Spleen (tissue), 13 donors: ENCODE measurements at places on chromosomes 5 and 9. TPM values are rescaled to one million over a fixed set of nuclear protein-coding genes. Genes with fewer than 3 reads are reported as not detected.

GRCh38 chr5:179734536-179735164 is 2.0 kb downstream of the MAML1 start:
- no peak for DNase-seq

DNA sequence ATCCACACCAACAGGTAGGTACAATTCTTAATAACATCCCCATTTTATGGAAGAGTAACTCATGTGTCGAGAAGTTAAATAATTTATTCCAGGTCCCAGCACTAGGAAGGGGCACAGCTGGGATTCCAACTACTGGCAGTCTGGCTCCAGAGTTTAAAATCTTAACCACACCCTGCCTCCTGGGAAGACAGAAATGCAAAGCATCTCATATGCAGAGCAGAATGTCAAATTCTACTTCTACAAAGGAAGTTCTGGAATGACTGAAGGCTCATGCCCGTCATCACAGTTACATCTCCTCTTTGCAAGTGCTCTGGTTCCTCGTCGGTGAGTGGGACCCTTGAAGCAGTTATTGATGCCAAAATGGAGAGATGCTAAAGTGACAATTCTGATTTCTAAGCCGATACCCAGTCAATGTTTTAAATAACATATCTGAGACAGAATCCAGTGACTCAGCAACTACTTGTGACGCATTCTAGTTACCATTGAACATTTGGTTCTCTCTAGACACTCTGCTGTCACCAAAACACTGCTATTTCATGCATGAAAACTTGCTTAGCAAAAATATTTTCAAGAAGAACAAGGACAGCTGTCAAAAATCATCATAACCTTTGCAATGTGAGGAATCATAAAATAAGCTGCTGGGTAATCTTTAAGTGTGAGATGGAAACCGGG is 412.7 kb downstream of the CTNND2 start:
- DNase-seq: no peak

The SUSD1 gene
- total RNA-seq: 18.0 TPM

DNA sequence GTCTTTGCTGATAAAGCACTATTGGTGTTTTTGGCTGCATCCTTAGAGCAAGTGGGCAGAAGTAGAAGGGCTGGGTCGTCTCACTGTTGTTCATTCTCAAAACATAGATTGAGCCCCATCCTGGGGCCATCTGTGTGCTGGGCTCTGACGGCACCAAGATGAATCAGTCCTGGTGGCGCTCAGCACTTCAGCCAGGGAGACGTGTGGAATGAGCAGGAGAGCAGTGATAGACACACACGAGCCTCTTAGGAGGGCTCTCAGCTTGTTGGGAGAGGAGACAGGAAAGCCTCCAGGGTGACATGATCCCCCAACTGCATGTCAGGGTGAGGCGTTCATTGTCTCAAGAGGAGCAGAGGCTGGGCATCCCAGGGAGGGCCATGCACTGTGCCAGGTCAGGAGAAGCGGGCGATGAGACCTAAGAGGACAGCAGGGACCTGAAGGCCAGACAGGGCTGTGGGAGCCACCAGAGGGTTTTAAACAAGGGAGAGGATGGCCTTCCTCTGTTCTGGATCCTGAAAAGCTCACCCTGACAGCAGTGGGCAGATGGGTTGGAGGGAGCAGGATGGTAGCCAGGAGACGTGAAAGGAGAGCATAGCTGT is 115.8 kb downstream of the DAB2IP start:
- DNase-seq: no peak

DNA sequence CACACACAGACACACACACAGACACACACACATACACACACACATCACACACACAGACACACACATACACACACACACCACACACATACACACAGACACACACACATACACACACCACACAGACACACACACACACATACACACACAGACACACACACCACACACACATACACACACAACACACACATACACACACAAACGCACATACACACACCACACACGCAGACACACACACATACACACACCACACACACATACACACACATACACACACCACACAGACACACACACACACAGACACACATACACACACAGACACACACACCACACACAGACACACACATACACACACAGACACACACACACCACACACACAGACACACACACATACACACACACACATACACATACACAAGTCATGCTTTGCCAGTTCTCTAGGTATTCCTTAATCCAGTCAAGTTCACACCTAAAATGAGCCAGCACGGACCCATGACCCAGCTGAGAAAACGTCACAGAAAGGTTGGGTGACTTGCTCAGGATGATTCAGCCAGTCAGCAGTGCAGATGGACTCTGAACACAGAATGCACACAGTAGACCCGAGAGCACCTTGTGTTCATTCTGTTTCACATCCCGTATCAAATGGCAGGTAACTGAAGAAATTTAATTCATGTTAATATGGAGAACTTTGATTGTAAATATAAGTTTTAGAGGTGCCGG is 746.4 kb downstream of the MTRR start:
- no peak for DNase-seq

DNA sequence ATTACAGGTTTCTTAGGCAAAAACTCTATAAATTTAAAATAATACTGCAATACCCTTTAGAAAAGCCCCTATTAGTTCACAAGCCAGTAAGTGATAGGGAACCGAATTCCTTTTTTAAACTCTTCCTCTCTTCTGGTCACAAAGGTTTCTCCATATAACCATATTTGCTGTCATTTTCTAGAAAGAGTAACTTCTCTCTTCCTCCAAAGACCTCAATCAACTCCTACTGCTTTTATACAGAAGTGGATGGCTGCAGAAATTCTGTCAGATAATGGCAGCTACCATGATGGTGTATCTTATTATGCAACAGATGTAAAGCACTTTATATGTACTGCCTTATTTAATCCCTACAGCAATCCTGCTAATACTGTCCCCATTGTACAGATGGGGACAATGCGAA is 6.2 kb downstream of the TUT7 start:
- no peak for DNase-seq

- DNase-seq: no peak
These were observed 519.2 kb downstream of the KIF4B start for GRCh38 chr5:155532621-155533311.

- no peak for DNase-seq
These were observed 10.1 kb downstream of the IFNA5 start for GRCh38 chr9:21294904-21295538.
